Lung microvascular endothelial cell (primary cell): ENCODE measurements at places on chromosomes 2 and 18. TPM values are rescaled to one million over a fixed set of nuclear protein-coding genes. Genes with fewer than 3 reads are reported as not detected.

DNA sequence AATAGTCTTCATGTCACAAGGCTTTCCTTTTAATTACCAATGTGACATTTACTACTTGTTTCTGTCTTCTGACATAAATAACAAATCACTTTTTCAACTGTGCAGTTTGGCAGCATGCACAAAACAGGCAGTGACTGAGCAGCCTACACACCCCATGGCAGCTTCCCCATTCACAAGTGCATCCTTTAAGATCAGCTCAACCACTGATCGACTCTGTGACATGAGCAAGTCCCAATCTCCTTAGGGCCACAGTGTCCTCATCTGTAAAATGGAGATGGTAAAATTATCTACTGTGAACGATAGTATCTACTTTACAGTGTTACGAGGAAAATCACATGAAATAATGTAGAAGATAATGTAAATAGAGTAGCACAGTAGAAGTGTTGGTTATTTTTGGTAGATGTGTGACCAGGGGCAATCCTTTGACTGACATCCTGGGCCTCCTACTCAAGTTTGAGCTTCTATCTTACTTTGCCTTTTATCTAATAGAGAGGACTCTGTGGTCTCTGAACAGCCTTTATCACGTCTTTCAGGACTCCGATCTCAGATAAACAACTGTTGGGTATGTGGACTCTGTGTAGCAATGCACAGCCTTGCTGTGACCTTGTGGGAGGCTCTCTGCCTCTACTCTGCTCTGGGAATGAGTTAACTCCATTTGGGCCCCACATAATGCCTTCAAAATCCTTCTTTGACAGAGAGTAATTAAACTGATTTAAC lies 120.6 kb downstream of the PIGN start:
- DNase-seq = no peak

DNA sequence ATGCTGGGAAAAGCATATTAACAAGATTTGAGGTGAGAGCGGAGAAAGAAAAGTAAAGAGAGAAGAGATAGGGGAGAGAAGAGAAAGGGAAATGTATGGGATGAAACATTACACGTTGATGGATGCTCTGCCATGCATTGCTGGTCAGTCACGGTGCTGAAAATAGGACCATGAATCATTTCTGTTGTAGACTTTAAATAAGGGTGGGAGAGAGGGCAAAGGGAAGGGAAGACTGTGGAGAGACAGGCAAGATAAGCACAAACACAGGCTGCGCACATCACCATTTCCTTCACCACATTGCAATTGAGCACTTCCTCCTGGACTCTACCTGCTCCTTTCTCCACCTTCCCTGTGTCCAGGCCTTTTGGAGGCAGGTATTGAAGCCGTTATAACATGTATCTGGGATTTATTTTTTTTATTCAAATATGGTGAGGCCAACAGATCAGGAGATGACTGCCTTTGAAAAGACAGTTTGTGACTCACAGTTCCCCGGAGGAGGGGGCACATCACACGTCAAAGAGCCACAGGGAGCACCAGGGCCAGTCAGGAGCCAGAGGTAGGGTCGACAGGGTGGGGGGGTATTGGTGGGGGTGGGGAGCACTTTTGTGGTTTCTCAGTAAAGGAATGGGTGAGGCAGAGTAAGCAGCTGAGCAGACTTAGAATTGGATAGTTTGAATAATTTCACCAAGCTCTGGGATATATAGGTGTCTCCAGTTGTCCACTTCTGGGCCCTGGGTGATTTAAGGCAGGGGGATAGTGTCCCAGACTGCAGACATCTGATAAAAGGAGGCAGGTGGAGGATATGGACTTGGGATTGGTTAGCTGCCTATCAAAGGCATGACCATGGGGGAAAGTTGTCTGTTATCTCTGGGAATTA lies 372.8 kb upstream of the ST6GAL2 start:
- no peak for DNase-seq

- DNase-seq = no peak
These were observed 55.1 kb downstream of the MREG start for GRCh38 chr2:215958257-215958656.

DNA sequence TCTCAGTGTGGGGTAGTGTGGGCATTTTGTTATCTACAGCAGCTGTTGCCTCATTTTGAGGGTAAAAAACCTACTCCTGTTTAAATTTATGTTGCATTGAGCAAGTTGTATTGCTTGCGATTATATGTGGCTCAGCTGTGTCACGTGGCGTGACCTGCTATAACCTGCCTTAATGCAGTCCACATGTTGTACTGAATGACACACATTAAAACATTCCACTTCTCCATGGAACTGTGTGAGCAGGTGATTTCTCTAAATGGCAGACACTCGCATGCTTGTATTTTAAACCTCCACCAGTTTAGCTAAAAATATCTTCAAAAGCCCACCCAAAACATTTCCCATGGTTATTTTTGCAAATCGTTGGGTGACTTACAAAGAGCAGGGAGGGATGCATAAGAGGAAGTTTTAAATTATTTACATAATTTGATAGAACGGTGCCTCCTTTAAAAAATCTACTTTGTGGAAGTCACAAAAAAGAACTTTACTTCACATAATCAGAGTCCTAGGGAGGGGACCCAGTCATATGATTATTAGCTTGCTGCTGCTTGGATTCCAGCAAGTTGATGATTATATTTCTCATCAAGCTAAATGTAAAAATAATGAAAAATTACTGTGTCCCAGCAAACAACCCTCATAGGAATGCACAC lies 163.3 kb upstream of the ZEB2 start:
- no peak for DNase-seq

GRCh38 chr2:140650825-140651224 lies 1480.0 kb downstream of the LRP1B start:
- DNase-seq = no peak

- no peak for DNase-seq
These were observed 19.1 kb downstream of the SERTAD2 start for GRCh38 chr2:64634345-64635267.

DNA sequence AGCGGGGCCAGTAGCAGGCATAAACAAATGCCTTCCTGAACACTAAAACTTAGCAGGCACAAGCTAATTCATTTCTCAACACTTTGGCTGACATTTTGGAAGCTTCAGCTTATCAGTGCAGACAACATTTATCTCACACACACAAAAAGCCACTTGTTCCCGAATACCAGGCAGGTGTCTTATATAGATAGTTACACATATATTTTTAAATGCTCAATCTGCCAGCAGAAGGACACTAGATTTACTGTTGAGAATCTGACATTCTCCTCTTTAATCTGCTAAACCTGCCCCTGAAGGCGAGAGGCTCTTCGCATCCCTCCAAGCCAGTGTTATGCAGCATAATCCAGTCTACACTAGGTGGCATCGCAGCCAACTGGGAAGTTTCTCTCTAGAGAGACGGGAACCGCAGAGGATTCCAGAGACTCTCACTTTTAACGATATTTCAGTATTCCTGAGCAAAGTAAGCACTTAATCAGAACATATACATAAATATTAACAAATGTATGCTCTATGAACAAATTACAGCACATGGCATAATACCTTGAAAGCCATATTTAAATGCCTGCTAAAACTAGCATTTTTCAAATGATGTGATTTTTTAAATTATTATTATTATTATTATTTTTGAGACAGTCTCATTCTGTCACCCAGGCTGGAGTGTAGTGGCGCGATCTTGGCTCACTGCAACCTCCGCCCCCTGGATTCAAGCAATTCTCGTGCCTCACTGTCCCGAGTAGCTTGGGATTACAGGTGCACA lies 90.2 kb upstream of the SCG2 start:
- DNase-seq = peak; percentile 74

DNA sequence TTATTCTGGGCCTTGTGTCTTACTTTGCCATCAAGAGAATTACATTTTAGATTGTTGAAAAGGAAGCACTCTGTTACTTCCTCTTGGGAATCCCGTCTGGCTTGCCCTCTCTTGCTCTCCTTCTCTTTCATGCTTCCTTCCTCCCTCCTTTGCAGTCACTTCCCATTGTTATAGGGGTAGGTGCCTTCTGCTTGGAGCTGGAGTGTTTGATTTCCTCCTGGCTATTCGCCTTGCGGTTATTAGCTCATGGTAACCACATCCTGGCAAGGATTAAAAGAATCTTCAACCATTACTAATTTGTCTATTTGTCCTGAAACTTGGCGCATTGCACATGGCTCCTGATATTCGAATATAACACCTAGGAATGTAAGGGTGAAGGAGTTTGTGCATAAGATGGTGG lies 115.0 kb downstream of the CERS6 start:
- no peak for DNase-seq

GRCh38 chr18:39389800-39390379 lies 1824.3 kb upstream of the CELF4 start:
- DNase-seq = no peak

DNA sequence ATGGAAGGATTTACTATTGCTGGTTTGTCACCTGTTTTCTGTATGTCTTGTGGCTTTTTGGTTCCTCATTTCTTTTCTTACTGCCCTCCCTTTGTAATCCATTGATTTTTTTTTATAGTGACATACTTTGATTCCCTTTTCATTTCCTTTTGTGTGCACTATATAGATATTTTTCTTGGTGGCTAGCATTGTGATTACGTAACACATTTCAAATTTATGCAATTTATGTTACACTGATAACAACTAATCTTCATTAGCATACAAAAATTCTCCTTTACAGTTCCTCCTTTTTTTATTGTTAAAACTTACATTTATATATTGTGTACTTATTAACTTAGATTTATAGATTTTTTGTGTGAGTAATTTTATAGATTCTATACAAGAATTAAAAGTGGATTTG lies 80.6 kb downstream of the OTX1 start:
- no peak for DNase-seq

DNA sequence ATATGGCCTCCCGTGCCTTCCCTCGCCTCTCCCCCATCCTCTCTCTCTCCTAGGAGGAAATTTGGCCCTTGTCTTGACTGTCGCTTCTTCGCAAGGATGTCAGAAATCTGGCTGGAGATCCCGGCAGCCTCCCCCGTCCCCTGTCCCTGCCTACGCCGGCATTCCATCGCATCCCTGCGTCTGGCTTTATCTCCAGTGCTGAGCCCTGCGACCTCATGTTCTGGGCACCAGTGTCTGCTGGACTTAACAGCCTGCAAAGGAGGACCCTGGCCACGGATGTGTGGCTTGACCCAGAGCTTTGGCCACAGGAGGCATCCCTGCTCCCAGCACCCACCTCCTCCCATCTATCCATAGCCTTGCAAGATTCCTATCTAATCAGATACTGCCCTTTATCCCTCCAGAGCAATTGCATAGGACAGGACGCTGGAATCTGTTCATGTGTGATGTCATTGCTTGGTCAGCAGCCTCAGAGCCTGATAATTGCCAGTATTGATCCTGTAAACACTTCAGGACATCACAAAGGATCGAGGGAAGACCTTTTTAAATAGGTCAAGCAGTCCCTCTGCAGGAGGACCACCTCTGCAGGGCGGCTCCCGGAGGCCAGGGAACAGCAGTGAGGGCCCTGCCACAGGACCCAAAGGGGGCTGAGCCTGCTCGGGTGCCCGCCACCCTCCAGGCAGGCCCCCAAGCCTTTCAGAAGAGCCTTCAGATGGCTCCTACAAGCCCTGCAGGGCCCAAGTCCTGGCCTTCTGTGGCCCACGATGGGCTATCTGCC lies 168.2 kb downstream of the TWIST2 start:
- no peak for DNase-seq

GRCh38 chr2:43490252-43490786 lies 105.5 kb downstream of the THADA start:
- DNase-seq = no peak

DNA sequence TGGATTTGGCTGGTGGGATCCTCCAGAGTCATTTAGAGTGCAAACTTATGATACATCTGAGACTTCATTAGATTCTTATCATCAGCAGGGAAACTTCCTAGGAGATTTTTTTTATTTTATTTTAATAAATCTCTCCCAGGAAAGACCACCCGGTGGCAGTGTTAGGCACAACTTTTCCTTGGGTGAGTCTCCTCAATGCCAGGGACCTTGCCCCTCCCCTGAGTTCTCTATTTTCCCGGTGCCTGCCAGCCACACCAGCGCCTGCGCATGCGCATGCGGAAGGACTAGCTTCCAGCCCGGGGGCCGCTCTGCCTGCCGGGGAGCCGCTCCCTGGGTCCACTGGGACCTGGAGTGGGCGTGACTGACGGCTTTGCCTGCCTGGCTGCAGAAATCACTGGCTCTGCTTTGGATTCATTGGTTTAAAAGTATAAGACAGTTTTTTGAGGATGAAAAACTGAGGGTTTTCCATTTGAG lies 86.6 kb downstream of the TMEM182 start:
- peak; percentile 2 for DNase-seq

DNA sequence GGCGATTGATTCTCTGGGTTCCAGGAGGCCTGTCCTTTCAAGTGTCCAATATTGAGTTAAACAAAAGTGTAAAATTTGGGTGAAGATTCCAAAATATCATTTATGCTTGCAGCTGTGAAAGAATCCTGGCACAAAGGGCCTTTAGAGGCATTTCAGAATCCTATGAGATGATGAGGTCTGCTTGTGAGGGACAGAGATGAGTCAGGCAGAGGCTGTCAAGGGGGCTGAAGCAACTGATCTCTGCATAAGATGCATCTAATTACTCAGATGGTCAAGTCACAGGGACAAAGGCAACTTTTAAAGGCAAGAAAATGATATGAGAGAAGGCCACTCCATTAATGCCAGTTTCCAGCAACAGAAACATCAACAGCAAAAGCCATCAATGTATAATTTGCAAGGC lies 78.8 kb downstream of the FHOD3 start:
- no peak for DNase-seq

DNA sequence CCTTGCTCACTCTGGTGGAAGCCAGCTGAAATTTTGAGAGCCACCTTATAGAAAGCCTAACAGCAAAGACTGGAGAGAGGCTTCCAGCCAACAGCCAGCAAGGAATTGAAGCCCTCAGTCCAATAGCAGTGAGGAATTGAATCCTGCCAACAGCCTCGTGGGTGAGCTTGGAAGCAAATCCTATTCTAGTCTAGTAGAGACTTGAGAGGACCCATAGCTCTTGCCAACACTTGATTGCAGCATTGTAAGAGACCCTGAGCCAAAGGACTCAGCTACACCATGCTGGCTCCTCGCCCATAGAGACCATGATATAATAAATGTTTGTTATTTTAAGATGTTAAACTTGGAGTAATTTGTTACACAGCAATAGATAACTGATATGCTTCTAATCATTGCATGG lies 403.0 kb upstream of the TNP1 start:
- no peak for DNase-seq

GRCh38 chr2:46493241-46493970 lies 14.0 kb downstream of the TMEM247 start:
- no peak for DNase-seq

GRCh38 chr18:56986829-56987228 lies 160.1 kb upstream of the BOD1L2 start:
- no peak for DNase-seq

DNA sequence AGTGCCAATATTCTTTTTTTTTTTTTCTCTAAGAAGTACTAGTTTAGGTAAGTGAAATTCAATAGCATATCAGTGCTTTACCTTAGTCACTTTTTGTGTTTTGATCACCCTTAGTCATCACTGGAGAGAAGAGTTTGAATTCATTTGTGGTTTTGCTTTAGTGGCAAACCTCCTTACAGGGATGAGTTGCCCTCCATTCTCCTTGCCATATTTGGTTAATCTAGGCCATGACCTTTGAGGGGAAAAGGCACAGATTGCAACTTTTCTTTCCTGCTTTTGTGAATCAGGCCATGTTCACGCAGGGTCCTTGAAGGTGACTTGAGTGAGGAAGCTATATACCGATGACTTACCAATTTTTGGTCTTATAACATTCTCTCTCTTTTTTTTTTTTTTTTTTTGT lies 34.4 kb downstream of the PLEKHA3 start:
- DNase-seq = no peak

GRCh38 chr18:13354402-13354801 lies 135.8 kb downstream of the LDLRAD4 start:
- DNase-seq = no peak

SLC38A11 gene
- total RNA-seq = not detected in 2 replicates

EN1 gene
- not detected in 2 replicates for total RNA-seq

KIAA2012 gene
- not detected in 2 replicates for total RNA-seq

TMEM200C gene
- total RNA-seq = not detected in 2 replicates

LIMS2 gene
- 3.6 and 5.0 TPM in 2 replicates for total RNA-seq

DCDC2C gene
- not detected in 2 replicates for total RNA-seq
